Fibroblast of lung (primary cell): ENCODE measurements at places on chromosomes 7 and 10.

DNA sequence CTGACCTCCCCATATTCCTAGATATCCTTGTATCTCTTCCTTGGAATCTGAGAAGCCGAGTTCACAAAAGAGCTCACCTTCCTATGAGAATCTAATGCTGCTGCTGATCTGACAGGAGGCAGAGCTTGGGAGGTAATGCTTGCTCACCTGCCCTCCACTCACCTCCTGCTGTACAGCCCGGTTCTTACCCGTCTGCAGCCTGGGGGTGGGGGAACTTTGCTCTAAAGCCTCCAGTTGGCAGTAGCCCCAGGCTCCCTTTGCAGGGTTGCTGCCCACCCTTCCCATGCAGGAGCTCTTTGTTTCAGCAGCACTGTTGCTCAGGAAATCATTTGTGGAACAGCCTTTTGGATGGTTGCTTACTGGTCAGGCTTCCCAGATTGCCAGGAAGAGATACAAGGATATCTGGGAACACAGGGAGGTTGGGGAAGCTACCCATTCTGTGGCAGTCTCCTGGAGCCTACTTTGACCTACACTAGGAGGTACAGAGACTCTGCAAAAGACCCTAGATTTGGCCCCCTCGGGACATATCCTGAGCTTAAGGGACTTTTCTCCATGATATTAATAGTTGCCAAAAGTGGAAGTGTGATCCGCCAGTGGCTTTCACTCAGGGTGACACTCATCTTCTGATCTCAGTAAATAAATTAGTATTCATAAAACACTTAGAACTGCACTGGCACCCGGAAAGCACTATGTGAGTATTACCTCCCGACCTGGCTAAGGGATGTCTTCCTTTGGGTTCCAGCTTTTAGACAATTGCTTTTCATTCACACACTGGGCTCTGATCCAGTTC, 363.7 kb upstream of the PODXL start:
- DNase-seq: no peak

GRCh38 chr7:141558544-141559183, 7.5 kb downstream of the AGK start:
- DNase-seq: peak; percentile 77

DNA sequence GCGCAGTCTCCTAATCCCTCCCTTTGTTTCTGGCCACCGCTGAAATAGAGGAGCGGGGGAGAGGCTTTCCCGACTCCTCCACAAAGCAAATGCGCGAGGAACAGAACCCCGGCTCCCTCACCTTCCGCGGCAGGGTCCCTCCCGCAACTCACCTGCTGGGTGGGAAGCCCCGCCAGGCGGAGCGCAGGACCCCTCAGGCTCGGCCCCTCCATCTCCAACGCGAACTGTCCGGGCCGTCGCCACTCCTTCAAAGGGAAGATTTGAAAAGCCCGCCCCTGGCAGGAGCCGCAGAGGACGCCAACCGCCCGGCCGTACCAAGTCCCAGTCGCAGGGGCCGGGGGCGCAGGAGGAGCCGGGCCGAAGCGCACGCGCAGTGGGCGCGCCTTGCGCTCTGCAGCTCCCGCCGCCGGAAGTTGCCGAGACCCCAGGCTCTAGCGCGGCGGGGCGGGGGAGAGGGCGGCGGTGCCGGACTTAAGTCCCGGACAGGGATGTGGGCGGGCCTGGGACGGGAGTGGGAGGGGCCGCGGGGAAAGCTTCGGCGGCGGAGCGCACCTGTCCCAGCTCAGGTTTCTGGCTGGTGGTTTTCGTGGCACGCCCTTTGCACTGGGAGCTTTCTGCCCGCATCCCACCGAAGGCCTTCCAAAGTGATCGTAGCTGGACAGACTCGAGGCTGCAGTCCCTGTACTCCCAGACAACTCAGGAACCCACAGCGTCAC, at the start of gene RTKN2:
RTKN2 (minus strand) TSS at position 446 of the 716 bp plus-strand sequence; CDS start at position 212, 234 bp downstream.
- peak; percentile 91 for DNase-seq

GRCh38 chr10:34403512-34403911, 411.6 kb downstream of the PARD3 start:
- peak; percentile 71 for DNase-seq

DNA sequence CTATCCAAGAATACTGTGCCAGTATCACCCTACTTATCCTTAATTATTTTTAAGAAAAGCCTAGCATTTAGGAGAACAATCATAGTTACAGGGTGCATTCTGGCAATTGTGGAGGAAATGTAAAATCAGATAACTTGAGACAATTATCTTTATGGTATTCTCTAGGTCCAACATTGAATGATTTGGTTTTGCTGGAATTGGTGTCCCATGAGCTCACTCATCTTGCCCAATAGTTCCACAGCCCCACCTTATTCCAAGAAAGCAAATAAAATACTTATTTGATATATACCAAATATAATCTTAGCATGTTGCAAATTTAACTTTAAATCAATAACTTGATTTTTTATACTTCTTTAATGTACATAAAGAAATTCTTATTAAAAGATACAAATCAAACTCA, 65.3 kb downstream of the DGKB start:
- no peak for DNase-seq

GRCh38 chr10:12418725-12419261, 69.4 kb downstream of the CAMK1D start:
- DNase-seq: no peak

GRCh38 chr10:110506448-110506847, 8.7 kb downstream of the DUSP5 start:
- DNase-seq: no peak

DNA sequence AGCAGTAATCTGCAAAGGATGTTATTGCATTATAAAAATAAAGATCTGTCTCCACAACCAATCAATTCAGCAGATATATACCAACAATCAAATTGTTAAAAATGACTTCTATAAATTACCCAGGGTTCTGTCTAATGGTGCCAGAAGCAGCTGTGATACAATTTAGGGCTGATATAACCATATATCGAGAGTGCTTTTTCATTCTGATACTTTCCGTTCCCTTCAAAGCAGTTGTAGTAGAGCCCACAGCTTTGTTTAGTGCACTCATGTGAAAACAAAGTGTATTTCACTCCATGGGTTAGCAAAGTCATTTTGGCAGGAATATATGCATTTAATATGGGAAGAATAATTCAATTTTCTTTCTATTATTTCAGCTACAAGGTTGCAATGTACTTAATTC, 83.1 kb upstream of the CHCHD3 start:
- DNase-seq: no peak

DNA sequence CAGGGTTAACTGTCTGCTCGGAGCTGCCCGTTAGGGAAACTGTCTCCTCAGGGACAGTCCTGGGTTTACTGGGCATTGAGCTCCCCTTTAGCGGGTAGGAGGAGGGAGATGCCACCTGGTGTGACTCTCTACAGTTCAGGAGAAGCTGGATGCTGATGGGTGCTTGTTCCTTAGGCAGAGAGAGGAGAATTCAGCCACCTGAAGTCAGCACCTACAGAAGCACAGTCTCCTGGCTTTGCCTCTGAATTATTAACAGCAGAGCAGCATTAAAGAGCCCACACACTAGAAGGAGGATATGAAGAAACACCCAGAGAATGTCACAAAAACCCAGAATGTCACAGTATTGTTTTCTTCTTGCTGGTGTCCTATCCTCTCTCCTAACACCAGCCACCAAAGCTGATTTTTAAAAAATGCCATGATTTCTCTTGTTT, 696 bp downstream of the GIMAP4 start:
- no peak for DNase-seq

- no peak for DNase-seq
Measured at GRCh38 chr7:40598915-40599314, 464.1 kb downstream of the SUGCT start.

- DNase-seq: peak; percentile 35
Measured at GRCh38 chr10:102669206-102670064, 25.2 kb downstream of the TRIM8 start.

DNA sequence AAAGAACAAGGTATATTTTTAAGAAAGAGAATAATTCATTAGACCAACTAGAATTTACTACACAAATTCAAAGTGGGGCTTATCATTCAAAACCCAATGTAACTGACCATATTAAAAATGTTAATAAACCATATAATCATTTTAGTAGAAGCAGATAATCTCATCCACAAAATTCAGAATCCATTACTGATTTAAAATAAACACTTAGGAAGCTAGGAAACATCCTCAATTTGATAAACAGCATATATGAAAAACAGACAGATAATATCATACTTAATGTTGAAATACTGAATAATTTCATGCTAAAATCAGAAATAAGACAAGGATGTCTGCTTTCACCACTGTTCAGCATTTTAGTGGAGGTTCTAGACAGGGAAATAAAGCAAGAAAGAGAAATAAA, 902.8 kb upstream of the PHF14 start:
- no peak for DNase-seq

DNA sequence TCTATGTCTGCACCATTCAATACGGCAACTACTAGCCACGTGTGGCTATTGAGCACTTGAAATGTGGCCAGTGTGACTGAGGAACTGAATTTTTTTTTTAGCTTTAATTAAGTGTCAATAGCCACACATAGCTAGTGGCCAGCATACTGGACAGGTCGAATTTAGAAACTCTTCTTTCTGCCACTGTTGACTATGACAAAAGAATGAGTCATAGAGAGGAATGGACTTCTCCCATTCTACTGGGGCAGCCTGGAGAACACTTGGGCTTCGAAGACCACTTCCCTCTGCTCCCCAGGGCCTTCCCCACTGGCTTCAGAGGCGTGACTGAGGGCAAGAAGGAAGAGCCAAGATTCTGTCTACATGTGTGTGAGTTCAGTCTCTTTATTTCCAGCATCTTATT, 137.5 kb downstream of the SNX10 start:
- no peak for DNase-seq

- DNase-seq: no peak
Measured at GRCh38 chr10:80646366-80646765, 108.7 kb downstream of the SH2D4B start.

DNA sequence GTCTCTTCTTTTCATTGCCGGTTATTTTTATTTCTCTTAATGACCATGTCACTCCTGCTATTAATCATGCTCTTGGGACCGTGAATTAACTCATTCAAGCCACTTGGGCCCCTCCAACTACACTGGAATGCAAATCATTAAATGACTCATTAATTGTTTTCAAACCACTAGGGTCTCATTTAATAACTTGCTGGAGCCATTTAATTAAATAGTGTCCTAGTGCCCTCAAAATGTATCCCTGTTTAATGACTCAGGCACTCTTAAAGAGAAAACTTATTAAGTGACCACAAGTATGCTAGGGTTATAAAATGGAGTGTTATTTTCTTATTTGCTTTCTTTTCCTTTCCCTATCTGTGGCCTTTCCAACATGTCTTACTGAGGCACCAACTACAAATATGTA, 73.0 kb downstream of the PLXDC2 start:
- DNase-seq: peak; percentile 69

DNA sequence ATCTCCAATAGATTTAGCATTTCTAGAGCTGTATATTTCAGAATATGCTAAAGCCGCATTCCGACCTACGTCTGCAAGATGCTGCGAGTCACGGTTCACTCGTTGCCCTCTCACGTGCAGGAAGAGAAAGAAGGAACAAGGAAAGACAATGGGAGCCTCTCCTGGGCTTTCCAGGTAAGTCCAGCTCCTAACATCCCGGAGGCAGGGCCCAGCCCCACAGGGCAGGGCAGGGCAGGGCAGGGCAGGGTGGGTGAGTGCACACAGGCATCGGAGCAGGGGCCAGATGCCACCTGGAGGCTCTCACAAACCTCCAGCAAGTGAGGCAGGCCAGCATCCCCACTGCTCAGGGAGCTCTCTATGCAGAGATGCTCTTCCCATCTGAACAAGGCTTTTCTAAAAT, 50.8 kb downstream of the VOPP1 start:
- DNase-seq: no peak
